Activated T-cell treated with anti-CD3 and anti-CD28 coated beads, Interleukin-2, amount 50 U/mL, for 4 hours (primary cell): ENCODE measurements at places on chromosomes 11 and 22. TPM values are rescaled to one million over a fixed set of nuclear protein-coding genes. Genes with fewer than 3 reads are reported as not detected.

JAML gene
- total RNA-seq: 135 TPM

FZD4 gene
- total RNA-seq: 0.05 TPM

SAA4 gene
- total RNA-seq: not detected

DDTL gene
- 2.2 TPM for total RNA-seq

CECR2 gene
- 0.05 TPM for total RNA-seq

TMEM25 gene
- 12.9 TPM for total RNA-seq

PNPLA5 gene
- total RNA-seq: not detected

SCGB1C1 gene
- total RNA-seq: not detected

VPREB1 gene
- not detected for total RNA-seq

CREB3L1 gene
- 0.26 TPM for total RNA-seq

ABTB2 gene
- 7.7 TPM for total RNA-seq

GAB2 gene
- total RNA-seq: 3.2 TPM

SNX19 gene
- total RNA-seq: 24.2 TPM

TCN2 gene
- total RNA-seq: 0.26 TPM

SEPTIN3 gene
- 1.3 TPM for total RNA-seq

PATE2 gene
- total RNA-seq: not detected

GRM5 gene
- not detected for total RNA-seq

KLHL35 gene
- 1.3 TPM for total RNA-seq

CCDC81 gene
- total RNA-seq: 0.38 TPM

FAM168A gene
- 8.3 TPM for total RNA-seq

OR8D4 gene
- total RNA-seq: not detected

NXPE1 gene
- not detected for total RNA-seq

APLNR gene
- not detected for total RNA-seq

STK33 gene
- 1.5 TPM for total RNA-seq

OR52H1 gene
- total RNA-seq: not detected

DCDC1 gene
- total RNA-seq: not detected

RAB3IL1 gene
- 0.15 TPM for total RNA-seq

BARX2 gene
- 0.11 TPM for total RNA-seq

CARD16 gene
- total RNA-seq: 4.7 TPM

UPK3A gene
- not detected for total RNA-seq

CATSPER1 gene
- not detected for total RNA-seq

SCGB1A1 gene
- total RNA-seq: 0.61 TPM

SAMM50 gene
- 64.1 TPM for total RNA-seq

IGLL1 gene
- total RNA-seq: not detected

SFI1 gene
- total RNA-seq: 87.5 TPM

CRYAB gene
- total RNA-seq: not detected

STARD10 gene
- 13.0 TPM for total RNA-seq

VSIG10L2 gene
- not detected for total RNA-seq

SHISAL1 gene
- total RNA-seq: not detected

HTR3B gene
- total RNA-seq: not detected

ACCS gene
- total RNA-seq: 2.3 TPM

ARCN1 gene
- 190 TPM for total RNA-seq

GPR83 gene
- not detected for total RNA-seq

OR2AT4 gene
- not detected for total RNA-seq
